ENCODE measurements at places on chromosomes 5 and 9.

- no peak for DNase-seq
Measured at GRCh38 chr5:66896171-66896570, 300.0 kb downstream of the MAST4 start.

DNA sequence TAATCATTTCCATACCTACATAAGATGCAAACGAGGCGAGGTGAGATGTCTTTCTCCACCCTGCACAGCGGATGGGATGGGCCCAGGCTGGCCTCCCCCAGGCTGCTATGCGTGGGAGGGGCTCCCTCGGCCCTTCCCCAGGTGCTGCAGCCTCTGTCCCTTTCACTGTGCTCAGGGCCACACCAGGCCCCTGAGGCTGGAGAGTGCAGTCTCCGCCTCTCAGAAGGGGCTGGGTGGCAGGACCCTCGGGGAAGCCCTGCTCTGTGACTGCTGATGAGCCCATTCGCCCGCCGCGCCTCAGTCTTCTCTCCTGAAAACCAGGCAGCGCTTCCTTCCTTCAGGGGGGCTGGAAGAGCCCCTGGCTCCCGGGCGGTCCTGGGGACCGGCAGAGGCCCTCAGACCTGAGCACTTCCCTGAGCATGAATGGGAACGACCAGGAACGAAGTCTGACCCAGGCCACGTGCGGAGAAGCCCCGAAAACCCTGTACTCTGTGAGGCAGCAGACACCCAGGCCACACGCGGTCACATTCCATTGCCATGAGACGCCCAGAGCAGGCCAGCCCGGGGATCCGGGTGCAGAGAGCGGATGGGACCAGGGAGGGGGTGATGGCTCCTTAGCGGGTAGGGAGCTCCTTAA lies 21.9 kb upstream of the NOTCH1 start:
- no peak for DNase-seq

GRCh38 chr5:90161414-90161813 lies 248.1 kb downstream of the CETN3 start:
- DNase-seq = no peak

DNA sequence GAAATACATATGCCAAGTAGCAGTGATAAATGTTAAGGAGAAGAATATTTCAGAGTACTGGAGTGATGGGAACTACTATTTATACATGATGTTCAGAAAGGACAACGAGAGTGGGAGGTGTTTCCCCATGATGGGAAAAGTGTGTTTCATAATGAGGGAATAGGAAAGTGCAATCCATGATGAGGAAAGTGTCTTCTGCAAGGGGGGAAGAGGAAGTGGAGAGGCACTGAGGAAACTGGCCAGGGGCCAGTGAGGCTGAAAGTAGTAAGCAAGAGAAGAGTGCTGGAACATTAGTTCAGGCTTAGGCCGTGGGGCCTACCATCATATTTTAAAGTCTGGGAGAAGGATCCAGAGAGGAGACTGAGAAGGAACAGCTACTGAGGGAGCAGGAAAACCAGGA lies 327.2 kb downstream of the SLF1 start:
- no peak for DNase-seq

- DNase-seq = no peak
Measured at GRCh38 chr9:38309324-38310195, 82.9 kb upstream of the ALDH1B1 start.

GRCh38 chr9:96014078-96014477 lies 138.6 kb downstream of the ERCC6L2 start:
- DNase-seq = no peak

DNA sequence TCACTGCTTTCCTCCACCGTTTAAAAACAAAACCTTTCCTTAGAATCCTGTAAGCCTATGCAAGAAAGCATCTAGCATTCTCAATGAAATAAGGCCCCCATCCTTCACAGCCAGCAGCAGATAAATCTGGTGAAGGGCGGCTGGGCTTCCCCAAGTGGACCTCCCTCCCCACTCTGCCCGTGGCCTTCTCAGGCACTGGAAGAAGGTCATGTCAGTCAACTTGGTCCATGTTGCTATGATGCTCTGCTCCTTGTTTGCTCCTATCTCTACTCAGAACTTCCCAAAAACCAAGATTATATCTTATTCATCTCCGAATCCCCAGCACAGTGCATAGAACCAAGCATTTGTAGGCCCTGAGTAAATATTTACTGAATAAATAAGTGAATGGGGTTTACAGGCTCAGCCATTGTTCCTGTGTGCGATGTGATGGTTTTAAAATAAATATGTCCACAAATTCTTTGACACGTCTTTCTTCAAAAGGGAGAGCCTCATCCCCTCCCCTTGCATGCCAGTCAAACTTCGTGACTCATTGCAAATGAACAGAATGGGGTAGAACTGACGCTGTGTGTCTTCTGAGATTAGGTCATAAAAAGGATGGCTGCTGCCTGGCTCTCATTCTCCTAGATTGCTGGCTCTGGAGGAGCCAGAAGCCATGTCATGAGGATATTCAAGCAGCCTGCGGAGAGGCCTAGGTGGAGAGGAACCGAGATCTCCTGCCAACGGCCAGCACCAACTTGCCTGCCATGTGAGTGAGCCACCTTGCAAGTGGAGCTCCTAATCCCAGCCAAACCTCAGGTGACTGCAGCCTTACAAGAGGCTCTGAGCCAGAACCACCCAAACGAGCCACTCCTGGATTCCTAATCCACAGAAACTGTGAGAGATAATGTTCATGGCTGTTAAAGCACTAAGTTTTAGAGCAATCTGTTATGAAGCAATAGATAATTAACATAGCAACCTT lies 70.5 kb downstream of the MED27 start:
- DNase-seq = no peak

- no peak for DNase-seq
Measured at GRCh38 chr9:137759649-137760321, 117.8 kb upstream of the CACNA1B start.

DNA sequence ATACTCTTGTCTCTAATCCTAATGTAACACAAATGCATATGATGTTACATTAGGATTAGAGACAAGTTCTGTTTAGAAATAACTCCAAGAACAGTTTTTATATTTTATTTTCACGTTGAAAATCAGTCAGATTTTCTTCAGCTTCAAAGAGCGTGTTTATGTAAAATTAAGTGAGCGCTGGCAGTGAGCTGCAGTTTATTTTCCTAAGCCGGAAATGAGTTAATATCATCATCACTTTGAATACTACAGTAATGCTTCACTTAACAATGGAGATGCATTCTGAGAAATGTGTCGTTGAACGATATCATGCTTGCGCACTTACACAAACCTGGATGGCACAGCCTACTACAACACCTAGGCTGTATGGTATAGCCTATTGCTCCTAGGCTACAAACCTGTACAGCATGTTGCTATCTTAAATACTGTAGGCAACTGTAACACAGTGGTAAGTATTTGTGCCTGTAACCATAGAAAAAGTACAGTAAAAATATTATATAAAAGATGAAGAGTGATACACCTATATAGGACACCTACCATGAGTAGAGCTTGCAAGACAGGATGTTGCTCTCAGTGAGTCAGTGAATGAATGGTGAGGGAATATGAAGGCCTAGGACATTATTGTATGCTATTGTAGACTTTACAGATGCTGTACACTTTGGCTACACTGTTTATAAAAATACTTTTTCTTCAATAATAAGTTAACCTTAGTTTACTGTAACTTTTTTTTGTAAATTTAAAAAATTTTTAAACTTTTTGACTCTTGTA lies 65.9 kb upstream of the C5orf46 start:
- no peak for DNase-seq

DNA sequence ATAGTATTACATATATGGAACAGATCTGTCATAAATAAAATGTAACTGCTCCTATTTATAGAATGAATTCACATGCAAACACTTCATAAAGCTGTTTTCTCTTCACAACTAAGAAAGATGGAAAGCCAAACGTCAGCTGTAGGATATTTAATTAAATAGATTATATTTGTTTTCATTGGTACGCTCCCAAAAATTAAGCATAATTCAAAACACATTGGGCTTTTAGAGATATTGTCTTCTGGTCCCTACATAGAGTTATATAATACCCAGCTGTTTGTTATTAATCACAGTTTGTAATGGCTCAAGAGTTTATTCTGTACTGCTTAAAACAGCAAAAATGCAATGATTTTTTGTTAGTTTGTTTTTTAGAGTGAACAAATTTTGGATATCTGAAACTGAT lies 61.2 kb downstream of the MRPS30 start:
- no peak for DNase-seq

GRCh38 chr5:118891252-118891651 lies 97.1 kb downstream of the DTWD2 start:
- DNase-seq = no peak

GRCh38 chr5:93511445-93511844 lies 69.6 kb downstream of the NR2F1-AS1 start:
- no peak for DNase-seq

GRCh38 chr5:81068063-81068462 lies 107.9 kb downstream of the RASGRF2 start:
- DNase-seq = no peak

DNA sequence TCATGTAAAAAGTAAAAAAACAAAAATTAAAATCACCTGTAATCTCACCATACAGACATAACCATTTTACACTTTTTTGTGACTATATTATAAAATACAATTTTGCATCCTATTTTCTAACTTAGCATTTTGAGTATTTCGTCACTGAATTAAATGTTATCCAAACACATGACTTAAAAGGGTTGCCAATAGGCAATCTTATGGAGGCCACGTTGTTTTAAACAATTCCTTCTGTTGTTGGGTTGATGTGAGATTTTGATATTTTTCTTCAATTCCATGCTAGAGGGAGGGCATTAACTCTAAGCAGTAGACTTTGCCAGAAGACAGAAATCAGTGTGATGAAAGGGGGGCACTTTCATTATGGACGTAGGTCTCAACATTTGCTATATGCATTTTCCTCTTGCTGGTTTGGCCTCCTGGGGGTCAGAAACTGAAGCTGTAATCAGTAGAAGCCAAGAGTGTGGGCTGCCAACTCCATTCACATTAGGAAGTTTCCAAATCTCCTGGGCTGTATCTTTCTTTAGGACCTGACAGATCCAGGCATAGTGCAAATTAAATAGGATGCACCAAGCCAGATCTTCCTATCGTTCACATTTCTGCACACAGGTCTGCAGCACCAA lies 614.2 kb upstream of the CLINT1 start:
- no peak for DNase-seq

- no peak for DNase-seq
Measured at GRCh38 chr5:43553381-43553780, 3.5 kb downstream of the PAIP1 start.

DNA sequence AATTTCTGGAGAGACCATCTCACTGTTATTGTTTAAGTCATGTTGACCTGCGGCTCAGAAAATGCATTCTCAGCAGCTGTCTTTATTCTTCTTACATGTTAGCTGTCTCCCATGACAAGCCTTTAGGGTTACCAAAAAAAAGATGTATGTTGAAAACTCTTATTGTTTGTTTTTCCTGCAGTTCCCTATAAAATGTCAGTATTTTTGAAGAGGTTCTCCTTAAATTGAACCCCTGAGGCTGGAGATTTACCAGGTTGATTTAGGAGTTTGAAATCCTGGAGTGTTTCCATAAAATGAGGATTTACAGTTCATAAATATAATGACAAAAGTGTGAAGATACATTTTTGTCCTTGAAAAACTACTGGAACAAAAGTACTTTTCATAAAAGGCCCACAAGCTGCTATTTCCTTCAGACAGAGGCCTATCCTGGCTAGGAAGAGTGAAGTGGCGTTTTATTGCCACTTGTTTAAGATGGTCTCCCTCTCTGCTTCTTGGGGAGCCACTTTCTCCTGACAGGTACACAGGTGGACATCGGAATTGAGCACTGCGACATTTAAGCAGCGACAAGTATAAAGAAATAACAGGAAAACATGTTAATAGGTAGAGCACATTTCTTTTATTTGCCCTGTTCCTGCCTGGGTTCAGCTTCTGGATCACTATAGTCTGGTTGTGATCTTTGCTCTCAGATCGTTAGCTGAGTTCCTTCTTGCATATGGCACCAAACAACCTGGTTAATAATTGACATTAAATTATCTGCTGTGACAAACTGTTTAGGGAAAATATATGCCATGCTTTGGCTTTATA lies 344.8 kb upstream of the RPS23 start:
- no peak for DNase-seq

- no peak for DNase-seq
Measured at GRCh38 chr5:78519198-78519941, 129.2 kb downstream of the LHFPL2 start.

DNA sequence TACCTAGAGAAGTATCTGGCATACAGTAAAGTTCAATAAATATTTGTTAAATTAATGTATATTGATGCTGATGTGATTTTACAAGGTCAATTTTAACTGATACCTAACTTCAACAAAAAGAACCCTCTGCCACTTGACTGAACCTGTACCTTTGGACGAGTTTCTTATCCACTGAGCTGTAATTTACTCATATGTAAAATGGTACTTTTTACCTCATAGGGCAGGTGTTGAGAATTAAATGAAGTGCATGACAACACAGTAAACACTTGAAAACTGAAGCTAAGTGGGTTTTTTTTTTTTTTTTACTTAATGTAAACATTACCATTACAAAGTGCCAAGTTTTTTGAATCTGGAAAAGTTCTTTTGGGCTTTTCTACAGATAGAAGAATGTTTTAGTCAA lies 15.4 kb downstream of the NIPSNAP3B start:
- DNase-seq = no peak

- DNase-seq = no peak
Measured at GRCh38 chr9:134719331-134719730, 77.7 kb downstream of the COL5A1 start.

DNA sequence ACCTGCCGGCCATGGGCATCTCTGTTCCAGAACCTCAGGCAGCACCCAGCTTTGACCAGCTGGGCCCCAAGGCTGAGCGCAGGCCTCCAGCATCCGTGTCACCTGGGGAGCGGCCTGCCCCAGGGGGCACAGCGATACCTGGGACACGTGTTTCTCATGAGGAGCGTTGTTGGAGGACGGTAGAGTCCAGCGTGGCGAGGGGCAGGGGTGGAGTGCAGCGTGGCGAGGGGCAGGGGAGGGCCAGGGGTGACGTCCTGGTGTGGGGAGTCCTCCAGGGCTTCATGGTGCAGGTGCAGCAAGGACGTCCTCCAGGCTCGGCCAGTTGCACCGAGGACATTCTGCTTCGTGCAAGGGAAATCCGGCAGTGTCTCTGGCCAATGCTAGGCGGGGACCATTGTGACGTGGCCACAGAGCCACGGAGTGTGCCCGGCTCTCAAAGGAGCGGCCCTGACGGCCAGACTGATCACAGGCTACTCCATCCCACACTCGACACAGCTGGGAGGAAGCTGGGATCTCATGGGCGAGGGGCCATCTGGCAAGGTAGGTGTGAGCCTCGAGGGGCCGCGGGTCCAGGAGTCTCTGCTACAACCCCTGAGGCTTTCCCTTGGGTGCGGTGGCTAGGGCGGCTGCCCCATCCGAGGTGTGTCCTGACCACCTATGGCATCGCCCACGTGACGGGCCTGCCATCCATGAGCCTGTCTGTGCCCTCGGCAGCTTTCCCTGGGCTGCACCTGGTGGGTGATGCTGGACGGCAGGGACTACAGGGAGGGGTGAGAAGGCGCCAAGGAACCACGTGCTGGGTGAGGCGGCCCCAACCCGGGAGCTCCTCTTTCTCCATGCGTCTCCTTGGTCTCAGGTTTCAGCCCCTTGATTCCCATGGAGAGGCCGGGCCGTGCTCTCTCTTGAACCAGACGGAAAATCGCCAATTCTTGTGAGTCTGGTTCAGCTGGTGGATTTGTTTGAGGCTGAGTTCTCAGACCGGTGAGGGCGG lies 33.8 kb downstream of the SLC9A3 start:
- no peak for DNase-seq

Measured in NT2/D1 (cell line).